ENCODE measurements at places on chromosomes 1 and 21.

DNA sequence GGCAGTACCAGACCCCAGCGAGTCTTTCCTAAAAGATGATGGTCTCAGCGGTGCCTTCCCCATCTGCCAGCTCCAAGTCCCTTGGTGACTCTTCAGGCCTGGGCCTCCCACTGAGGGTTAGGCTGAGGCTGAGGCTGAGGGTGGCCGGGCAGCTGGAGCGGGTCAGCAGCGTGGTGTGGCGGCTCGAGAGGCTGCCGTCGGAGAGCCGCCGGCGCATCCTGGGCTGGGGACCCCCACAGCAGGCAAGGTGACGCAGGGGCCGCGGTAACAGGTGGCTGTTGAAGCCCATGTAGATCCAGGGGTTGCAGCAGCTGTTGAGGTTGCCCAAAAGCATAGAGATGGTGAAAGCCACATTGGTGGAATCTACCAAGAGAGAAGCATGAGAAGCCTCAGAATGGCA lies 7.0 kb downstream of the AVPR1B start:
- no peak for DNase-seq

GRCh38 chr1:14516974-14517840 lies 81.3 kb upstream of the KAZN start:
- no peak for DNase-seq

- no peak for DNase-seq
Measured at GRCh38 chr1:90193116-90193515, 198.2 kb downstream of the ZNF326 start.

GRCh38 chr1:204320382-204320804 lies 39.3 kb downstream of the PLEKHA6 start:
- DNase-seq = no peak

DNA sequence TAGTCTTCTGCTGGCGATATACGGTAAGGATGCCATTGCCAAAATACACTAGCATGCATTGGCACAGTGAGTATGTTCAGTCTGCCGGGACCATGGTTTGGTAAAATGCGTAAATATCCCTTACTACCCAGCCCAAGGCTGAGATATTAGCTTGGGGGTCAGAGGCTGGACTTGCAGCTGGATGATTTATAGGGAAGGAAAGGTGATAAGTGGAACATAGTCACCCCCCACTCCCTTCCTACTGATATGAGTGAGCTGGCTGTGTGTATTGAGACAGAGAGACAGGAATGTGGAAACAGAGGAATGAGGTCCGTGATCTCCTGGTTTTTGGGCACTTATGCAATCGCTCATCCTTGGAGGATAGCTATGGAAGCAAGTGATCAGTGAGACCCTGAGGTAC lies 642.8 kb downstream of the KCNT2 start:
- DNase-seq = no peak

- no peak for DNase-seq
Measured at GRCh38 chr1:186234976-186235686, 139.9 kb downstream of the TPR start.

DNA sequence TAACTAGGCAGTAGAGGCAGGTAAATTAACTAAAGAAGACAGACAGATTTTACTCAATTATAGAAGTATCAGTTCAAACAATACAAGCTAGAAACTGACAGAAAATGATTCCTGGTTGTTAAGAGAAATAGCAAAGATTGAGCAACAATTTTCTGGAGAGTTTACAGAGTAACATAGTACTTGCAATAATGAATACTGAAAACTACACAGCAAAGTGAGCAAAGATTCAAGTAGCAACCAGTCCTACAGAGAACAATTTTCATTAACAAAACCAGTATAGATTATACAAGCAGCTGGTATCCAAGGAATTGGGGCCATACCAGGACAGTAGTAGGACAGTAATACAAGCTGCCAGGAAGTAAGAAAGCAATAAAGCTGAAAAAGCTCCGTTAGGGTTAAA lies 37.6 kb downstream of the EYA3 start:
- DNase-seq = no peak

DNA sequence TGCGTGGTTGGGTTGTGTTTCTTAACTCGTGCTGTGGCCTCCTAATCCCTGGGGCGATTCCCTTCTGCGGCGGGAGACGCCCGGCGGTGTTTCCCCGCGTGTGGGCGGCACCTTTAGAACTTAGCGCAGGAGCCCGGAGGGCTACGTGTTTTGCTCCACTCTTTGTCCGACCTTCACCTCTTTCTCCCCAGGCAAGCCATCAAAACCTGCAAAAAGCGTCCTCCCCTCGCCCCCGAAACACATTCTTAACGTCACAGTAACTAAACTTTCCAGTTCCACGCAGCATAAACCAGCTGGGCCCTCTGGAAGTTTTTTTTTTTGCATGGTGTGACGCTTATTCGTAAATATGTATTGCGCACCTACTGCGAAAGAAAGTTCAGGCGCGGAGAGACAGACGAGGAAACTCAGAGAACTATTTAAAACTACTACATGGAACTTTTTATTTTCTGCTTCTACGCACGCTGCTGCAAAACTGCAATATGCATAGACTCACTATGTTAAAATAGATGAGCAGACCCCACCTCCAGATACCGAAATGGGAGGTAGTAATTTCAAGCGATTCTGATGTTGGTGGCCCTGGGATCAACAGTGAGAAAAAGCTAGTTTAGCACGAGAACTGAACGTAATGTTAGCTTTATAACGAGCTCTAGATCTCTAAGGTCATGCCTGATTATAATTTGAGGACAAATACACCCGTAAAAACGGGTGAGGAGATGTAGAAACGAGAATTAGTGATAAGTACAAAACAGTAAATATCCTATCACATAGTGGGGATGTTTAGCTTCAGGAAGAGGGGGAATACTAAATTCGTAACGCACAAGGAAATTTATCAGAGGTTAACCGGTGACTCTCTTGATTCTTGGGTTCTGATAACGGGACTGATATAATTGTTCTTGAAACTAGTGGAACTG lies 920 bp downstream of the MTR start:
- no peak for DNase-seq

- DNase-seq = no peak
Measured at GRCh38 chr1:39268906-39269305, 64.4 kb downstream of the MACF1 start.

GRCh38 chr1:186903374-186904136 lies 74.8 kb downstream of the PLA2G4A start:
- no peak for DNase-seq

- DNase-seq = no peak
Measured at GRCh38 chr1:151982300-151983005, 11.2 kb downstream of the S100A10 start.

- no peak for DNase-seq
Measured at GRCh38 chr1:115199416-115200132, 110.3 kb upstream of the TSPAN2 start.

- DNase-seq = no peak
Measured at GRCh38 chr1:227880342-227880924, 65.0 kb downstream of the PRSS38 start.

- no peak for DNase-seq
Measured at GRCh38 chr1:212670301-212670700, 29.3 kb downstream of the BATF3 start.

- no peak for DNase-seq
Measured at GRCh38 chr1:241782396-241782795, 65.6 kb upstream of the EXO1 start.

GRCh38 chr1:73161418-73161817 lies 879.1 kb upstream of the NEGR1 start:
- DNase-seq = no peak

DNA sequence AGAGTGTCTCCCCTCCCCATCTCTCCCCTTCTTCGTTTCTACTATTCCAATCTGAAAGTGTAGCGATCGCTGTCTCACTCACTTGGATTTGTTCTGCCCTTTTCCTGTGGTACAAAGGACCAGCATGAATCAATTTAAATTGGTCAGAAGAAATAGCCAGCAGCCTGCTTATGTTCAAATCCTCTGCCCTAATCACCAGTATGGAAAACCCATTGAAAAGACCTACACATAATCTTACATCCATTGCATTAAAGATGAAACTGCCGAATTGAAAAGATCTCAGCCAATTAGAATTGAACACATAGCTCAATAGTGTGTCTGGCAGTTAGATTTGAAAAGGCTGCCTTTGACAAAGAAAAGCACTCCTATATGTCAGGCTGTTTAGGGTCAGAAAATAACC lies 122.6 kb downstream of the TNNI3K start:
- DNase-seq = no peak

DNA sequence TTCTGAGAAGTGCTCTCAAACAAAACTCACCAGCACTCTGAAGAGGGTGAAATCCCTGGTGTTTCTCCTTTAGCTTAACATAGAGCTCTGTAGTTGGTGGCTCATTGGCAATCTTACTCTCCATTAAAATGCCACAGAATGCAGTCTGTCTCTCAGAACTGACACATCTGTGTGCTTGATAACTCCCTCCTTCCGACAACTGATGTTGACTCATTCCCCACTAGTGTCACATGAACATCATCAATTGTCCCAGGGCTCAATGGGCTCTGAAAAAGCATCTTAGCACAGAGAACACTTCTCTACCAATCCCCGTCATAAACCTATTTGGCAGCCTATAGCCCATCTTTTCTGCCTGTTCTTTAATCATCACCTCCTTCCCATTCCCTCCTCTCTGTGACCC lies 133.2 kb upstream of the ZC3H11B start:
- no peak for DNase-seq

DNA sequence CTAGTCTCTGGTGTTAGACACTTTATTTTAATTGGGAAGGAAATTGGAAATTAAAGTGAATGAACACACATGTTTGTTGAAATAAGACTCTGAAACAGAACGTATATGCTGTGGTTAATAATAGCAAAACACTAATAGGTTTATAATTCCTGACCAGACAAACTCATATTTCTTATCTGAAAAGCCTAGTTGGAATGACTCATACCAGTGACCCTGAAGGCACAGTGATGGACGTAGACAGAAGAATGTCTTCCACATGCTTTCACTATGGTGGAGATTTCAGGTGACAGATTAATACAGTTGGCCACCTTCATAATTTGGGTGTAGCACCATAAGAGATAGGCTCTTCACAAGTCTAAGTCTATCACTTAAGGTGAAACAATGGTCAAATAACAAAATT lies 83.0 kb upstream of the COL11A1 start:
- DNase-seq = no peak

DNA sequence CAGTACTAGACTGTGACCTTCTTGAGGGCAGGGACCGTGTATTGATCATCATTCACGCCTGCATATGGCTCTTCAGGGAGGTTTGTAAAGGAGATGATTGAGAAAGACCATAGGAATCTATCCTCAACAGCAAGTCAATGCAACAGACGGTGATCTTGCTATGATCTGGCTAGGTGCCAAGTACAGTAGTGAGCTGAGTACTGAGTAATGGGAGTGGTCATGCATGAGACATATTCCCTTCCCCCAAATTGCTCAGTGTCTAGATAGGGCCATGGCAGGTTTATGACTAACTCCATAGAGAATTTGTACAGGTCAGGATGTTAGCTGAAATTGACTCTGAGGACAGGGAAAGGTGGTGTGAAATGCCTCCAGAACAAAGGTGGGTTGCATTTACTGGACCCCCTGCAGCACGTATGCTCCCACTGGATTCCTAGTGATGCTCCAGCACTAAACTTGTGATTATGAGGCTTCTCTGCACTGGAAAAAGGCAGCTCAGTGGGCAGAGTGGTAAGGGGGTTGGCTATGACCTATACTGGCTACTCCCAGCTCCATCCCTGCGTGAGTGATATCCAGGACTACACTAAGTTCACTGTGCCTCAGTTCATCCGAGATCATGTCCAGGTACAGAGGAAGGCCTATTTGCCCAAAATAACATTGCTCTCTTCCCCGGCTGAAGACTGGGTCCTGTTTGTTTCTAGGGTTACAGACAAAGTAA lies 37.2 kb downstream of the KCNJ6 start:
- no peak for DNase-seq

DNA sequence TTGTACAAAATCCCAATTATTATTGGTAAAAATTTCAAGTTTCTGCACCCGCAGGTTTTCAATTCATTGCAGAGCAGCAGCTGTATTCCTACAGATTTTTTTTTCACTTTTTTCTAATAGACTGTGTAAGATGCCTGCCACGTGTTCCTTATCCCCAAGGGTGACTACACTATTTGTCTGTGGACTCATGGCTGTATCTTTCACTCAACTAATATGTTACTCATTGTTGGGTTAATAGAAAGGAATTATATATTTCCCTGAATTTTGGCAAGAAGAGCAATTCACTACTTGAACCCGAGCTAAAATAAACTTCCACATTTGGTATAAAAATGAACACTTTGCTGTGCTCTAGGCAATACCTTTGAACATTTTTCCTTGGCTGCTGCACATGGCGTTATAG lies 158.7 kb downstream of the NCAM2 start:
- DNase-seq = no peak

GRCh38 chr21:31992391-31992790 lies 119.6 kb downstream of the HUNK start:
- DNase-seq = no peak

Data from cortex of kidney (tissue), 1 donor.